ENCODE measurements at places on chromosomes 6 and 20. TPM values are rescaled to one million over a fixed set of nuclear protein-coding genes. Genes with fewer than 3 reads are reported as not detected.

IL17A gene
- not detected for total RNA-seq

CCN2 gene
- 658 TPM for total RNA-seq

RIMS1 gene
- 2.3 TPM for total RNA-seq

XKR7 gene
- not detected for total RNA-seq

HEY2 gene
- total RNA-seq = 0.63 TPM

MUCL3 gene
- not detected for total RNA-seq

CLDN20 gene
- not detected for total RNA-seq

PRSS35 gene
- total RNA-seq = 4.2 TPM

CEP43 gene
- 20.1 TPM for total RNA-seq

FOXO3 gene
- 59.6 TPM for total RNA-seq

PI16 gene
- total RNA-seq = 1.8 TPM

NOX3 gene
- total RNA-seq = not detected

GPSM3 gene
- 1.5 TPM for total RNA-seq

SLC17A2 gene
- total RNA-seq = not detected

PRPH2 gene
- total RNA-seq = 0.91 TPM

STMND1 gene
- not detected for total RNA-seq

SAPCD1 gene
- 0.79 TPM for total RNA-seq

SIRPG gene
- total RNA-seq = not detected

SNX3 gene
- 207 TPM for total RNA-seq

FGD2 gene
- not detected for total RNA-seq

CST5 gene
- not detected for total RNA-seq

C6orf58 gene
- not detected for total RNA-seq

TMC2 gene
- total RNA-seq = not detected

SLC25A27 gene
- total RNA-seq = 7.0 TPM

RAB44 gene
- 0.03 TPM for total RNA-seq

REM1 gene
- 0.07 TPM for total RNA-seq

ADGB gene
- total RNA-seq = not detected

RNF217 gene
- total RNA-seq = 46.2 TPM

TRIM26 gene
- 22.1 TPM for total RNA-seq

DDX43 gene
- total RNA-seq = 2.8 TPM

PKHD1 gene
- not detected for total RNA-seq

ATP6V1G2 gene
- 4.3 TPM for total RNA-seq

TENT5A gene
- 63.9 TPM for total RNA-seq

SLC35A1 gene
- total RNA-seq = 23.7 TPM

UST gene
- 23.8 TPM for total RNA-seq

MAPK14 gene
- total RNA-seq = 50.0 TPM

SYCP2L gene
- total RNA-seq = not detected

CCHCR1 gene
- total RNA-seq = 14.9 TPM

MMP24 gene
- total RNA-seq = 0.98 TPM

SMLR1 gene
- total RNA-seq = not detected

RHAG gene
- not detected for total RNA-seq

C6orf89 gene
- total RNA-seq = 73.6 TPM

HDGFL1 gene
- total RNA-seq = not detected

KCNQ5 gene
- total RNA-seq = 7.8 TPM

SIRPD gene
- total RNA-seq = not detected

NOTCH4 gene
- total RNA-seq = 0.65 TPM

SERPINB6 gene
- total RNA-seq = 67.5 TPM

SLC44A4 gene
- not detected for total RNA-seq

ENPP5 gene
- 3.6 TPM for total RNA-seq

WFDC5 gene
- not detected for total RNA-seq

SLC17A9 gene
- 25.4 TPM for total RNA-seq

HLA-DQA1 gene
- total RNA-seq = not detected

SCRT2 gene
- total RNA-seq = not detected

OR12D3 gene
- not detected for total RNA-seq

ARFGEF3 gene
- total RNA-seq = 1.0 TPM

All from smooth muscle cell of the pulmonary artery (primary cell).